Karpas-422 (cell line): ENCODE measurements at places on chromosomes 6 and 20.

DNA sequence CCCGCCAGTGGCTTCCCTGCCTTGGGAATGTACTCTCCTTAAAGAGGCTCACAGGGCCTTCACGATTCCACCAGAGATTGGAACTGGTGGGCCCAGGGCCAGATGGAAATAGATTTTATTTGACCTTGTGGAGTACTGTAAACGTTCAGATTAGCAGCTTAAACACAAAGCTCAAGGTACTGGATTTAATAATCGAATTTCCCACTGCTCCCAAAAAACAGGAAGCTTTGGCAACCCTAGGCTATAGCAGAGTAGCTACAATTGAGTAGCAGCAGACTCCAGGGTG is 7.3 kb downstream of the SDCBP2 start:
- no peaks in the 10 kb centered on the region for H3K27me3 ChIP-seq
- H3K4me3 ChIP-seq: no peak overlapping the region
- H3K4me1 ChIP-seq: peaks cover 21% of the 10 kb centered on the region
- H3K36me3 ChIP-seq: no peaks in the 10 kb centered on the region
- no peak overlapping the region for H3K27ac ChIP-seq

GRCh38 chr6:19536838-19537237 is 300.3 kb upstream of the ID4 start:
- H3K27ac ChIP-seq: no peak overlapping the region
- no peak overlapping the region for H3K4me3 ChIP-seq

DNA sequence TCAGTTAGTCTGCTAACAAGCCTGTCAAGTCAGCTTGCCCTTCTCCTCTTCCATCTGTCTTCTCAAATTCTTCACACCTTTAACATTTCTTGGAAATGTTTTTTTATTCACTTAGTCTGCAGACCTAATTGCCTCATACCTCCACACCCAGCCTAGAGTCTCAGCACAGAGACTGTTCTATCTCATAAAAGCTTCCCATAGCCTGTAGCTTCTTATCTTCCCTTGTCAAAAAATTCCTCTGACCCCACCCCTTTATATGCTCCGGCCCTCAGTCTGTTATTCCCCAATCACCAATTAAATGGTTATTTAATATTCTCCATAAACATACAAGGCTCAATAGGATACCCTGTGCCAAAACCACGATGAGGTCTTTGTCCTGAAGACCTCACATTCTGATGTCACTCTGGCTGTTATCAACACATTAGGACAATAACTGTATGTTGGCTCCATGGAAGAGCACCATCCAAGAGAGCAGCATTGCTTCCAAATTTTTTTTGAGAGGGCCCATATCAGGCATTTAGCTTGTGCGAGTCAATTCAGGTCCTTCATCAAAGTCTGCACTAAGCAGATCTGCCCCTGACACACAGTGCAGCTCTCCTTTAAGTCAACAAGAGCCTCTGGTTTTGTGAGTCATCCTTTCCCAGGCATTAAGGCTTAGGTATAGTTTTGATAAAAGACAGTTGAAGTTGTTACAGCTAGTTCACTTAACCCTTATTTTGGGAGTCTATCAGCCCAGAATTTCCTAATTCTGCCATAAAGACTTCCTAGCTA is 83.2 kb upstream of the TBX18 start:
- H3K4me1 ChIP-seq: no peaks in the 10 kb centered on the region
- no peaks in the 10 kb centered on the region for H3K27me3 ChIP-seq
- no peak for DNase-seq

- H3K27ac ChIP-seq: no peak overlapping the region
- H3K4me1 ChIP-seq: no peaks in the 10 kb centered on the region
- no peak overlapping the region for H3K4me3 ChIP-seq
- H3K36me3 ChIP-seq: no peaks in the 10 kb centered on the region
- no peak for DNase-seq
Observed at GRCh38 chr6:16244869-16245451, 6.6 kb downstream of the GMPR start.

- H3K4me3 ChIP-seq: no peak overlapping the region
- no peak overlapping the region for H3K27ac ChIP-seq
- 0 out of 2 replicates have a peak, but pooled peaks cover 2% of the 10 kb centered on the region for H3K27me3 ChIP-seq
Observed at GRCh38 chr6:1464781-1465370, 75.5 kb downstream of the FOXF2 start.

- no peaks in the 10 kb centered on the region for H3K4me1 ChIP-seq
- H3K27me3 ChIP-seq: no peaks in the 10 kb centered on the region
- H3K36me3 ChIP-seq: no peaks in the 10 kb centered on the region
- H3K4me3 ChIP-seq: no peak overlapping the region
Observed at GRCh38 chr6:33508935-33509926, 54.9 kb downstream of the ZBTB9 start.

DNA sequence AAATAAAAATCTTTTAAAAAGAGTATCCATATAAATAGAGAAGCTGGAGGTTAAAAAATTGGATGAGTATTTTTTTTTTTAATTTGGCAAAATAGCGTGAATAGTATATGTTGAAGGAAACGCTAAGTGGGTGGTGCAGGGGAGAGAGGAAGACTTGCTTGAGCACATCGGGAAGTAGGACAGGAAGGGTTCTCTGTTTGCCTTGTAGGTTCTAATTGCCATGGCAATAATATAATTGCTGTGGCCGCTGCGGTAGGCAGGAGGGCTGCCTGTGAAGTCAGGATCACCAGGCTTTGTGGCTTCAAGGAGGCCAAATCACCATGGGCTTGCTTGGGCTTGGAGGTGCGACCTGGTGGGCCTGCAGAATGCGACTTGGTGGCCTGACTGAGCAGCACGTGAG is 35.1 kb downstream of the IGF2R start:
- H3K4me1 ChIP-seq: no peaks in the 10 kb centered on the region
- no peak overlapping the region for H3K4me3 ChIP-seq
- H3K27ac ChIP-seq: no peak overlapping the region
- no peaks in the 10 kb centered on the region for H3K27me3 ChIP-seq
- no peak for DNase-seq

DNA sequence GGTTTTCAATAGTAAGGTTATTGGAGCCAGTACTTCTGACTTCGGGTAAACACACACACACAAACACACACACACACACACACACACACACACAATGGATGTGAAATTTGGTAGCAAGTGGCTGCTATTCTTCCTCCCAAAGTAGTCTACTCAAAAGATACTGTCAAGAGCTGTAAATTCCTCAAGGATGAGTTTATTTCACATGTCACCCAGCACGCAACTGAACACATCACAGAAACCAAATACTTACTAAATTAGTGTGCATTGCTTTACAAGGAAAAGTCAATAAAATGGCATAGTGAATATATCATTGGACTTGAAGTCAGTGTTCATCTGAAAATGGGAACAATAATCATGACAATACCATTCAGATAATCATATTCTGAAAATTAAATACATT is 32.9 kb downstream of the MMUT start:
- H3K4me1 ChIP-seq: no peaks in the 10 kb centered on the region
- no peak for DNase-seq
- no peak overlapping the region for H3K27ac ChIP-seq
- no peak overlapping the region for H3K4me3 ChIP-seq
- peaks cover 8% of the 10 kb centered on the region; the same call in 1 of the 2 replicates for H3K36me3 ChIP-seq

DNA sequence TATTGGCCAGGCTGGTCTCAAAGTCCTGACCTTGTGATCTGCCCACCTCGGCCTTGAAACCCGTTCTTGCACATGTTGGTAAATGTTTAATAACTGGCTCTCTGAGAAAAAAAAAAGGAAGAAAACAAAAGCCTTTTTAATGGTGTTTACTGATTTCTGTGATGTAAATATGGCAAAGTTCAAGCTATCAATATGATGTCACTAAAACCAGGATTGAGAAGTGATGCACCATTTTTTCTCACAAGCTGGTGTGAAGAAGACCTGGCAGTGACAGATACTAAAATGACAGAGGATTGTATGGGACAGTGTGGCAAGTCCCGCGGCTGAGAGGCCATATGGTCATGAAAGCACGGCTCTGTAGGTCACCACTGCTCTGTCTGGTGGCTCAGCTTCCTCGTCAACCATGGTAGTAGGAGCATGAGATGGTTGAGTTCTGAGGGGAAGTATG is 196.3 kb upstream of the SUPT3H start:
- H3K4me3 ChIP-seq: no peak overlapping the region
- no peaks in the 10 kb centered on the region for H3K27me3 ChIP-seq

GRCh38 chr20:63977739-63978276 is 1.6 kb downstream of the SAMD10 start:
- peak overlapping the region; percentile 74; the same call in 1 of the 2 replicates for H3K27ac ChIP-seq
- H3K36me3 ChIP-seq: no peaks in the 10 kb centered on the region
- H3K4me1 ChIP-seq: peaks cover 39% of the 10 kb centered on the region
- H3K4me3 ChIP-seq: peak overlapping the region; percentile 99; the same call in 1 of the 2 replicates

DNA sequence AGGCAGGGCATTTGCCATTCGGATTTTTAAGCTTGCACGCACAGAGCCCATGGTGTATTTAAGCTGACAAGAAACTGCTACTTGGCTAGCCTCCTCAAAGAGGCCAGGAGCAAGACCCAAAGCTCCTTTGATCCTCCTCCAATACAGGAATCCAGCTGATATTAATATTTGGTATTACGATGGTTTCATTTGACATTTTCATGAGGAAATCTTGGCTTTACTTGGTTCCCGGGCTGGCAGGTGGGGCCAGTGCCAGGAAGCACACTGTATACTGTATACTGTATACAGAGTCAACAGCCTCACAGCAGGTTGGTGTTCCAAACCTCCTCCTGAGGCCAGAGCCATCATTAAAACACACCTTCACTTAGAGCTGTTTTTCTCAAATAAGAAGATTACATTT is 138.2 kb upstream of the ARMC2 start:
- H3K27ac ChIP-seq: no peak overlapping the region
- no peaks in the 10 kb centered on the region for H3K4me1 ChIP-seq
- no peak overlapping the region for H3K4me3 ChIP-seq
- H3K36me3 ChIP-seq: no peaks in the 10 kb centered on the region
- no peak for DNase-seq

DNA sequence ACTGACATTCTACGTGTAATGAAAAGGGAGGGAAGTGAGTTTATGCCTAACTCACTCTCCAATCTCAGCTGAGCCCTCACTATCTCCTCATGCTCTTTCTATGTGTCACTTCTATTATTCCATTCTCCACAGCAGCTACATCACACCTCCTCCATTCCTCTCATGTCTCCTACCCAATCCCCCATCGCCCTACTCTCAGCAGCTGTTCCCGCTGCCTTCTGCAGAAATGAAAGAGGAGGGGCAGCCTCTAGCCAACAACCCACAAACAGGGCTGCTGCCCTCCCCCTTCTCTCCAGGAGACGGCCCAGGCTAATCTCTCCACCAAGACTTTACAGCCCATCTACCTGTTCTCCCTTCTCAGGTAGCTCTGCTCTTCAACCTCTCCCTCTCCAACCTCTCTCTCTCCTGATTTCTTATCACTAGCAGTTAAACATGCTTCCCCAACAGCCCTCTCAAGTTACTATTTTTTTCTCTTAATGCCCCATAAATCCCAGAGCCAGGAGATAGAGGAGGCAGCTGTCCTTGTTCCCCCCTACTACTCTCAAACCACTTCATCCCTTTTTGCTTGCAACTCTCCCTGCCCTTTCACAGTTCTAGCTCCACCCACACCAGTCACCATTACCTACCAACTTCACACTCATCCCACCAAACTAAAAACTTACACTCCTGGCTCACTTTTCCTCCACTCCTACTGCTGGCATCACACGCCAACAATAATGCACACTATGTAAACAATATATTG is 136.5 kb downstream of the BTBD9 start:
- H3K27me3 ChIP-seq: no peaks in the 10 kb centered on the region
- H3K27ac ChIP-seq: no peak overlapping the region
- no peaks in the 10 kb centered on the region for H3K36me3 ChIP-seq
- no peak overlapping the region for H3K4me3 ChIP-seq
- H3K4me1 ChIP-seq: no peaks in the 10 kb centered on the region
